Left renal pelvis (tissue), 4 donors: ENCODE measurements at places on chromosomes 12 and 14.

GRCh38 chr14:23638414-23639047 lies 2.4 kb downstream of the DHRS2 start:
- DNase-seq, result no peak

GRCh38 chr12:50195832-50196231 lies 28.7 kb upstream of the CERS5 start:
- DNase-seq, result no peak

GRCh38 chr14:92719421-92719820 lies 29.0 kb downstream of the LGMN start:
- no peak for DNase-seq

DNA sequence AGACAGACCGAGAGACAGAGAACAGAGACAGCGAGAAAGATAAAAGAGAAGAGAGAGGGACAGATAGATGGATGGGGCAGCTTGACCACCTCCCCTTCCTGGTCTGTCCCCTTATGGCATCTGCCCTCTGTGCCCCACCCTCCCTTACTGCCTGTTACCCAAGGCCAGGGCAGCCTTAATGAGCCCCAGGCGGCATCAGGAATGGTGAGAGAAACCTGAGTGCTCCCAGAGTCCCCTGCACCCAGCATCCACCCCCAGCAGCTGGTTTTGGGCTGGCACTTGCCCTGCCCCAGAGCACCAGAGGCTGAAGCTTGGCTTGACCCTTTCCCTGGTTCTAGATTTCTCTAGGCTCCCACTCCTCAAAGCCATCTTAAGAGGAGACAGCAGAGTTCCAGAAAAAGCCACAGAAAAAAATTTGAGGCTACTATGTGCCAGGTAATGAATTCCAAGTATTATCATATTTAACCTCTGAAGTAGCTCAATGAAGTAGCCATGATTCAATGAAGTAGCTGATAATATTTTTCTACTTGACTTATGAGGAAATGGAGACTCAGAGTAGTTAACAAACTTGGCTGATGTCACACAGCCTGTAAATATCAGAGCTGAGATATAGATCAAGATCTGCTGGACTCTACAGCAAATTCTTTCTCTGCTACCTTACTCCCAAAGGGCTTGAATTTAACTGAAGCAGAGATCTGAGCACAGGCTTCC lies 2.0 kb upstream of the ZNF385A start:
- no peak for DNase-seq

DNA sequence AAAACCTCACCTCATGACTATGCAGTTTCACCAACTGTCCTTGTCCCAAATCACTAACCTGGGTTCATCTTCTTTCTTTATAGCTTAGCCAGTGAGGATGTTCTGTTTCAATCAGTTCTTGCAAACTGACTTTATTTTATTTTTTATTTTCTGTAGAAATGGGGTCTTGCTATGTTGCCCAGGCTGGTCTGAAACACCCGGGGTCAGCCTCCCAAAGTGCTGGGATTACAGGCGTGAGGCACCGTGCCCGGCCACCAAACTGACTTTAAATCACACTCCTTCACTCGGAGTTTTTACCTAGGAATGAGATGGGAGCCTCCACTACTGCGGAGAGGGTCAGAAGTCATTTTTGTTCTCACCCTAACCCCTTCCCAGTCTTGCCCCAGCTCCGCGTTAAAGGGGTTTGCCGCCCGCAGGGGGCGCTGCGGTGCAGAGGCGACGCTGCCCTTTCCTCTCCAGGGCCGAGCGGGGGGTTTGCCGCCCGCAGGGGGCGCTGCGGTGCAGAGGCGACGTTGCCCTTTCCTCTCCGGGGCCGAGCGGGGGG lies 7.0 kb upstream of the B4GALNT3 start:
- no peak for DNase-seq

DNA sequence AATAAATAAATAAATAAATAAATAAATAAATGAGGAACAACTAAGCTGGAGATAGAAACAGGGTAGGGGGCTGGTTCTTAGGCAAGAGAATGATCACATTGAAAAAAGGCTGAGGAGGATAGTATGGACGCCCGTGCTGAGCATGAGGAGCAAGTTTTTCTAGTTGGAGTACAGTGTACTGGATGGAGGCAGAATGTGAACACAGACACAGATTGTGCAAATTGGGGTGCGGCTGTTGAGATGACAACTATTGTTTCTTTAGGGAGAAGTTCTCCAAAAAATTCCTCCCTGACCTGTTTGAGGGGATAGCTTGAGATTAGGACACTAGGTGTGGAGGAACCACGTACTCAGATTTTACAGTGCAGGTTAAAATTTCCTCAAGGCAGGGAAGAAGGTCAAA lies 979 bp upstream of the BIN2 start:
- DNase-seq, result no peak

DNA sequence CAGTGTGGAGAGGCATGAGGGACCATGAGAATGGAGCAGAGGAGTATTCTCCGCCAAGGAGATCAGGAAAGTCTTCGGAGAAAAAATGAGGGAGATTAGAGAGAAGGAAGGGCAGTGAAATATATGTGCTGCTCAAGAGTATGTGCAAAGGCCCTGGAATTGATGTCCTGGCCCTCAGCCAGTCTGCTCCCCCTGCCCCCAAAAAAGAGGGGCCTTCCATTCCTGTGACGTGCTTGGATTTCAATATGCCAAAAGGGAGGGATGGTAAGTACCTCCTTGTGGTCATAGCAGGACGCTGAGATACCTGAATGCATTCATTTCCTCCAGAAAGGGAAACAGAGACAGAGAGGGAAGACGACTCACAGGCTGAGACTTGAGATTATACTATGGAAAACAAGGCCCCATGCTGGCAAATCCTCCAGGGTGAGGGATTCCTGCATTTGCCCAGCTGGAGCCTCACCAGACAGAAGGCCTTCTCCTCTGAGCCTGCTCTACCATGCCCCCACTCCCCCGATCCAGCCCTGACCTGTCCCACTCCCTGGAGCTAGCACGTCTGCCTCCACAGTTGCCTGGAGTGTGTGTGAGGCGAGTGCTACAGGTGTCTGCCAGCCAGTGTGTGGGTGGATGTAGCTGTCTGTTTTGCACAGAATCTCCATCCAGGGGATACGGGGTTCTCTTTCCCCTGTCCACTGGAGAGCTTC lies 3.9 kb upstream of the RARG start:
- no peak for DNase-seq

- DNase-seq, result no peak
These were observed 96.9 kb downstream of the FIGNL2 start for GRCh38 chr12:51751661-51752060.

DNA sequence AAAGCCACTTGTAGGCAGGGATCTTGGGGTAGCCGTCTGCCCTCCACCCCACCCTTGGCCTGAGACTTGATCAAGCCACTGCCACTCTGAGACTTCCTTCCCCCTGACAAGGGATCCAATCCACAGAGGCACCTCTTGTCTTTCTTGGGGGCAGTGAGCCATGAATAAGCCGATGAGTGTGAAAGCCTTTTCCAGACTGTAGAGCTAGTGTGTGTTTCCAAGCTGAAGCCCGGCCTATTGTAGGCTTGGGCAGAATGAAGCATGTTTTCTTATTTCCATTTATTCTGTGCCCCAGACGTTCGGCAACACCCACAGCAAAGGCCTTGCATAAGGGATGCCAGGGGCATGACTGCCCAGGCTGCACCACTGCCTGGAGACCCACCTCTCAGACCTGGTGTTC lies 991.6 kb downstream of the BCL11B start:
- DNase-seq, result no peak

- no peak for DNase-seq
These were observed 247.0 kb downstream of the SLC41A2 start for GRCh38 chr12:104710940-104711689.

DNA sequence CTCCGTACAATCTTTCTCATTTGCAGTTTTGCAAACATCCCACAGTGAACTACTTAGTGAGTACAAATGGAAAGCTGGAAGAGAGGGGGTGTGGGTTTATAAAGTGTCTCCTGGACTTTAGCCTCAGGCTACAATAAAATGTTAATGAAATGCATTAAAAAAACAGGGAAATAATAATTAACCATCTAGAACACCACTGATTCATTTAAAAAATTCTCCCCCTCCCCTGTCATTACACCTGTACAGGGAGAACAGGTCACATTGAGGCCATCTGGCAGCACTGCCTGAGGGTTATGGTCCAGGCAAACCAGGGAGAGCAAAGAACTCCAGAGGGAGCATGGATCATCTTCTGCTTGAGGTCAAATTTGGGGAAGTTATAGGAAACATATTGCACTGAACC lies 96.3 kb downstream of the TSPAN8 start:
- DNase-seq, result no peak

GRCh38 chr12:116878567-116879508 lies 2.4 kb downstream of the HRK start:
- DNase-seq, result no peak

DNA sequence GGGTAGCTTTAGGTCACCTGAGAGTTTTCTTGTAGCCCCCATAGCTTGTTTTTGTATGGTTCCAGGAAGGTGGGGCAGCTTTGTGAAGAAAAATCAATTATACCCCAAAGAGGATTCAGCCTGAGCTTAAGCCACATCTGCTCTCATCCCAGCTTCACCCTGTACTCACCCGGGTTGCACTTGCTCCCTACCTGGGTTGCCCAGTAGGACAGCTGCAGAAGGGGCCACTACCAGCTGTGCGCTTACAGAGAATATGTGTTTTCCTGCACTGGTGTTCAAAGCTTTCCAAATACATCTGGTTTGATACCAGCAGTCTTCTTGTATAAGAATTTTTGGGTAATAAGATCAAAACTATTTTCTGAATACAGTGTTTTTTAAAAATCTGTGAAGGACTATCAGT lies 3.0 kb upstream of the SLC38A1 start:
- no peak for DNase-seq

GRCh38 chr14:92794547-92794941 lies 439 bp downstream of the GOLGA5 start:
- DNase-seq, result no peak

GRCh38 chr12:124422570-124423523 lies 128.0 kb downstream of the RFLNA start:
- DNase-seq, result no peak

DNA sequence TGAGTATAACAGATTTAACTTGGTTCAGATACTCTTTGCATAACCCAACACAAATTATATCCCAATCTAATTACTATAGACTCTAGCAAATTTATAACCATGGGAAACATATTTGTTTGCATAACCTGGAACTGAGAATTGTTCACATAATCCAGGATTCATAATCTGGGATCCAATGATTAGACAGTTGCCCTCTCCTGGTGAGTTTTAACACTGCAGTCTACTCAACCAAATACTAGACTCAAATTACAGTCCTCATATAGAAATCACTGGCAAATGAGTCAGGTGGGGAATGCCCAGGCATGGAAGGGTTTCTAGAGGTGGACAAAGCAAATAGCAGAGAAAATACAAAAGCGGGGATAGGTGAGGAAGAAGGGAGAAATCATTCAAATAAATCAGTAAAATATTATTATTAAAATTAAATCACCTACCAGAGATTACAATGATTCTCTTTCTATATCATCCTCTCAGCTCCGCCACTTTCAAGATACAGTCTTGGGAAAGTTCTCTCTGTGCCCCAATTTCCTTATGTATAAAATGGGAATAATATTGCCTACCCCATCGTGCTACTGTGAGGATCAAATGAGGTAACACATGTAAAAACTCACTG lies 9.4 kb downstream of the GCH1 start:
- DNase-seq, result no peak

DNA sequence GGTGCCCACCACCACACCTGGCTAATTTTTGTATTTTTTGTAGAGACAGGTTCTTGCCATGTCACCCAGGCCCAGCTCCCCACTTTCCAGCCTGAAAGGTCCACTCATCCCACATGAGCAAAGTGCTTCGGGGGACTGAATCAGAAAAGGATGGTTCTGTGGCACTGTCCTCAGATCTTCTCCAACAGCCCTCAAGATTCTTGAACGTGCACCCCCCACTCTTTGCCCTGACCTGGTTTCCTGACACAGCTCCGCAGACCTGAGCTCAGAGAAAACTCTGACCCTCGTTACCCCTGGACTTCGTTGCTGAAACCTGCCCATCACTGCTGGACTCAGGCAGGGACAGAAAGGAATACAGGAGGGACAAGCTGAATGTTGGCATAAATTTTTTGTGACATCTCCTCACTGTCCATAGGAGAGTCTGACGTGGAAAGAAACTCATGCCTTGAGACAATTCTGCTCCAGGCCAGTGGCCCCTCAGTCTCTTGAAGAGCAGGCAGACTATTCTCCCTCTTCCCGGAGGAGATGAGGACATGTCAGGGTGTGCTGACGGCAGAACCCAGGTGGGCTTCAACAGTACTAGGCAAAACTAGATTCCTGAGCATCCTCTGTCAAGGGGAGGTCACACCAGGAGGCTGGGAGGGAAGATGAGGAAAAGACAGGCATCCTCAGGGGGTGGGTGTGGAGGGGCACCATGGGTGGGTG lies 149.3 kb downstream of the DPF3 start:
- no peak for DNase-seq

DNA sequence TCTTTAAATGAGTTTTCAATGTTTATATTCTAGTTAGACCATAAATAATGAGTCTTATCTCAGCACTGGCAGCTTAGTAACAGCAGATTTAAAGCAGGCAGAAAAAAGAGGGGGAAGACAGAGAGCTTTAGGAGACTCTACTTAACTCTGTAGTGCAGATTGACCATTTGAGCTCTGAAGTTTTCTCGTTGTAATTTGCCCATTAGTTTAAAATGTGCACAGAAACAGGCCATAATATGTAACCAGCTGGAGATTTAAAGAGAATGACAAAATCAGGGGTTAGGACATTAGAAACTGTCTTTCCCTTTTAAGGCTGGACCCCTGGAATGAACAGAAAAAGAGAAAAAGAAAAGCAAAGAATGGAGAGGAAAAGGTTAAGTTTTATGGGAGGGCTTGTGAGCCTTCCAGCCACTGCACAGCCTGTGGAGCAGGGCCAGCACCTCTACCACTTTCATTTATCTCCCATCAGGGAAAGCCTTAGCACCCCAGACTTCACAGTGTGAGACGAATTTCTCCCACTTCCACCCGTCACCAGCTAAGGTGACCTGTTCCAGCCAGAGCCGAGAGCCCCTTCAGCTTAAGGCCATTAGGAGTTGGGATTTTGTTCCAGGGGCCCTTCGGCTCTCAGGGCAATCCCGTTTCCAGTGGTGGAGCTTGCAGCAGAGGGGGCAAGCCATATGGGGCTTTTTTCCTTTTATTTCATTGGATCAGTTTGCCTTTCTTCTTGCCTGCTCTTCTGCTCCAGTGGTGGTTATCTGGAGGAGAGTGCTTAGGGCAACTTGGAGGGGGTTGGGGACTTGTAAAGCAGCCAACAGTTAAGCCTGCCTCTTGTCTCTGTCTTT lies 8.0 kb downstream of the IL22 start:
- DNase-seq, result peak; percentile 29

- no peak for DNase-seq
These were observed 193.8 kb downstream of the SYT1 start for GRCh38 chr12:79058342-79058741.
